ENCODE measurements at places on chromosomes 5 and 9.

DNA sequence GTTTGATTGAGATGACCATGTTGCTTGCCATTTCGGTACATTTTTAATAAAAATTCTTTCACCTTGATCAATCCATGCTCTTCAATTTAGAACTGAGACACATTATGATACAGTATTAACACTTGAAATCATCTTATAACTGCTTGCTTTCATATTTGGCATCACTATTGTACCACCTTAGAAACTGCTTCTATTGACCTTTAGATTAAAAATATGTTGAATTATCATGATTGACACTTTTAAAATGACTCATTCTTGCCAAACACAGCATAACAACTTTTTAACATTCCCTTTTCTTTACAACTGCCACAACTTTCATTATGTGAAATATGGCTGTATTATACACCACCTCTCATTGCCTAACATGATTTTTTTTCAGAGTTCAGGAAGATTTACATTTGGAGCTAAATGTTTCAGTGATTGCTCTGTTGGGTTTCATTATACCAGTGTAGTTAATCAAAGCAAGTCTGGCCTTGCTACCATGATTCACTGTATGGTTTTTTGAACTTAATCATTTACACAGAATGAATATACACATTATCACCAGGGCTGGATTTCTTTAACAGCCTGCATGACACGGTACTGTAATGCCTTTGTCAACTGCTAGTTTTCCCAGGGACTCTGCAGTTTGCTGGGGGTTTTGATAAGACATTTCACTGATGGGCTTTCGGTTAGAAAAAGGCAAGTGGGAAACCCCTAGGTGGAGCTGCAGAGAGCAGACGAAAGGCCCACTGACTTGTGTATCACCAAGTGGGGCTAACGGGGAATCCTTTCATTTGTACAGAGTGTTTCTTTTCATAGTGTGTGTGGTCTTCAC is 93.6 kb upstream of the TLE4 start:
- DNase-seq = no peak

- no peak for DNase-seq
Observed at GRCh38 chr9:132548751-132549640, 33.4 kb upstream of the BARHL1 start.

DNA sequence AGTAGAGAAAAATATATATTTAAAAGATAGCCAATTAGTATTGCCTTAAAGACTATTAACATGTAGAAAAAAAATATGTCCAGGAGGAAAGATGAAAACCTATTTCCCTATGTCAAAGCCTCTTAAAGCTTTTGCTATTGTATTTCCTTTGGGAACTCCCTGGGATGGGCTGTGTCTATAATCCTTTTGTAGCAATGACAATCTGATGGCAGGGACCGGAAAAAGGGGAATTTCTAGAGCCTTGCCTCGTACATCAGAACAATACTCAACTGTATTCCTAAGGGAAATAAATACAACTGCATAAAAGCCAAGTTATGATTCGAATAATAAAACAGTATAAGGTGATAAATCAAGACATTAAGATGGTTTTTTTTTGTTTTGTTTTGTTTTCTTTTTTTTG is 257.3 kb downstream of the MLLT3 start:
- DNase-seq = no peak

DNA sequence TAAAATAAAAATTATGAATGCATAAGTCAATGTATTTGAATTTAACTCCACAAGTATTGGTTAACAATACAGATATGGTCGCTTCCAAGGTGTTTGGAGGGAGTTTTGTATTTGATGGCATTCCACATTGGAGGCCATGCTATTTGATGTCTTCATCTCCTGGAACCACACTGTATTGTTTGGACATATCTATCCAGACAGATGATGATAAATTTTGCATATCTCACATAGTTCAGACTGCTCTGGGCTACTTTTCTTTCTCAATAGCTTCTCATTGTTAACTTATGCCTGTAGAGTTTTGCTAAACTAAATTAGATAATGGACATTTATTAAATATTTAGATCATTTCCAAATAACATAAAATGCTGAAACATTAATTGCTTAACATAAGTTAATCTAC is 58.0 kb downstream of the CDKN2A start:
- DNase-seq = no peak

DNA sequence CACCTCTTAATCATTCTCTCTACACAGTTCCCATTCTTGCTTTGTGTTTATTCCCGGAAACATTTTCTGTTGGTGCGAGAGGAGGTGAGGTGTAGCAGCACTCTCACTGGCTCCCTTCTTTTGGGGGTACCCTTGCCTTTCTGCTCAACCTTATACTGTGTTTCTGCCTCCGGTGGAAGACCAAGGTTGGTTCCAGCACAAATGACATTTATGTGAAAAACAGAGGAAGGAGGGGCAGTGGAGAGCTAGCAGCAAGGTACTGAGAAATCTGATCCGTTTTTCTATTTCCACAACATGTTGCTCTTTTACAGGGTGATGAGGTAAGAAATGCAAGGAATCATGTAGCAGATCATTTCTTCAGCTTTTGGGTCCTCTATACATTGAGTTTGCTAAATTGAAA is 648.0 kb upstream of the DMAC1 start:
- no peak for DNase-seq
